ENCODE measurements at places on chromosomes 3 and 15. TPM values are rescaled to one million over a fixed set of nuclear protein-coding genes. Genes with fewer than 3 reads are reported as not detected.

Gene STRIT1
- not detected for total RNA-seq

Gene SPESP1
- total RNA-seq, result 2.5 TPM

Gene KLHL40
- not detected for total RNA-seq

Gene NPTN
- total RNA-seq, result 332 TPM

Gene ANKRD63
- total RNA-seq, result 1.6 TPM

Gene NLGN1
- total RNA-seq, result 23.5 TPM

Gene MFAP1
- total RNA-seq, result 17.8 TPM

Gene GOLGA6B
- total RNA-seq, result not detected

Gene PRSS50
- total RNA-seq, result 0.54 TPM

Gene UBE3A
- total RNA-seq, result 93.6 TPM

Gene ST3GAL6
- total RNA-seq, result 6.1 TPM

Gene IGSF10
- total RNA-seq, result 2.1 TPM

Gene MKRN3
- not detected for total RNA-seq

Gene ACTC1
- 6.6 TPM for total RNA-seq

Gene CDC25A
- not detected for total RNA-seq

Gene PCSK6
- 23.2 TPM for total RNA-seq

Gene UBAP1L
- total RNA-seq, result 0.12 TPM

Gene PAQR5
- total RNA-seq, result 0.27 TPM

Gene ZFAND6
- total RNA-seq, result 129 TPM

Gene ITPKA
- total RNA-seq, result not detected

Gene SI
- total RNA-seq, result not detected

Gene TMCO5A
- total RNA-seq, result not detected

Gene ZNF385D
- 17.9 TPM for total RNA-seq

Gene ZCWPW2
- 1.1 TPM for total RNA-seq

Gene VEPH1
- total RNA-seq, result 2.3 TPM

Gene HESX1
- total RNA-seq, result not detected

Gene BNC1
- 0.27 TPM for total RNA-seq

Gene SLCO2A1
- total RNA-seq, result 10.4 TPM

Gene CPNE4
- not detected for total RNA-seq

Gene SLC6A20
- total RNA-seq, result 0.16 TPM

Gene ACOX2
- 19.7 TPM for total RNA-seq

Gene CHRNA3
- 3.1 TPM for total RNA-seq

Gene CTXND1
- 0.72 TPM for total RNA-seq

Gene UTS2B
- total RNA-seq, result not detected

Gene GOLGA6A
- total RNA-seq, result not detected

Gene TMEM87A
- total RNA-seq, result 64.0 TPM

Gene EXD1
- not detected for total RNA-seq

Gene CELF6
- 5.4 TPM for total RNA-seq

Gene GPR149
- not detected for total RNA-seq

Gene IQCF5
- total RNA-seq, result not detected

Gene RHCG
- total RNA-seq, result 4.4 TPM

Gene GOLGA8S
- 0.15 TPM for total RNA-seq

Gene NMNAT3
- total RNA-seq, result 9.7 TPM

Gene RBP2
- total RNA-seq, result not detected

Gene GOLGA8Q
- total RNA-seq, result 1.2 TPM

Gene LINGO1
- 0.54 TPM for total RNA-seq

Gene TIMP4
- 29.2 TPM for total RNA-seq

Gene KCNAB1
- 0.31 TPM for total RNA-seq

Gene ACVR2B
- 8.1 TPM for total RNA-seq

Gene FURIN
- 34.1 TPM for total RNA-seq

Gene ISL2
- total RNA-seq, result 3.9 TPM

Gene GOLGA8J
- total RNA-seq, result 0.40 TPM

Gene KNG1
- not detected for total RNA-seq

Gene ZNF717
- 7.2 TPM for total RNA-seq

Gene IL12A
- total RNA-seq, result not detected

Gene MYL3
- total RNA-seq, result 2.6 TPM
